ENCODE measurements at places on chromosomes 6 and 20.

- no peak for DNase-seq
Measured at GRCh38 chr20:63363013-63363957, 2.1 kb upstream of the CHRNA4 start.

GRCh38 chr6:25623879-25624278 is 28.1 kb upstream of the SCGN start:
- DNase-seq, result peak; percentile 9

- no peak for DNase-seq
Measured at GRCh38 chr6:157585274-157586087, 204.5 kb downstream of the ZDHHC14 start.

GRCh38 chr20:52847731-52848359 is 124.3 kb upstream of the TSHZ2 start:
- no peak for DNase-seq

DNA sequence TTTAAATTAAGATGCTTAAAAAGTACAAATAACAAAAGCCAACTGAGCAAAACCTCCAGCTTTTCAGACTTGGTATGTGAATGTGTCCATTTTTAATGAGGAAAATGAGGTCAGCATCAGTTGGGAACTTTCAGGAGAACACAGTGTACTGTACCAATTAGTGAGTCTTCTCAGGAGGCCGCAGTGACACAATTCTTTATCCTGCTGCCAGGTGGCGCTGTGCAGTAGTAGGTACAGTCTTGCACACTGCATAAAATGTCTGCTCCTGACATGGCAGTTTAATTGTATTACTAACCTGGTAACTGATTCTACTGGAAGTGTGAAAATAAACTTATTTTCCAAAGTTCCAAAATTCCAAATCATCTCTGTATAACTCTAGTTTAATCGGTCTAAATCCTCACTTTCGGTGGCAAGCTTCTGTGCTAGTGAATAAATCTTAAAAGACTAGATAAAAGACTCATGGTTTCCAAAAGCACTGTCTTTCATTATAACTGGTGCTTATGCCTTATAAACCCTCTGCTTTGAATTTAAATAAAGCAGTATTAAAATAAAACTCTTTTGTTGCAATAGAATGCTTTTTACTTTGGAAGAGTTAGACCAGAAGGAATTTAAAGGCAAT is 214.8 kb upstream of the MMS22L start:
- peak; percentile 83 for DNase-seq

- DNase-seq, result no peak
Measured at GRCh38 chr6:118768441-118768840, 117.0 kb upstream of the CEP85L start.

DNA sequence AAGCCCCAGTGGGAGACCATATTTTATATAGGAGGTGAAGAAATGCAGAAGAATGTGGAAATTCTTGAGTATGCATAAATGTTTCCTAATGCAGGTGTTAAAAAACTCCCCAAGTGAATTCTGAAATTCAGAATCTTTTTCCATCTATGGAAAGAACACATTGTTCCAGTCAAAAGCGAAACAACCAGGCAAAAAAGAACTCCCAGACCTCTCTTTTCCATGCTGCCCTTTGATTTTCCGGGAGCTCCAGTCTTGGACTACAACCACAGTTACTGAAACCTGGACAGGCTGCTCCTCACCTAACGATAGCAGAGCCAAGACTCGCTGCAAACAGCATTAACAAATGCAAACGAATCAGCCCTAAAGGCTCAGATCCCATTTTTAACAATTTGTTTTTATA is 108.7 kb upstream of the CNKSR3 start:
- DNase-seq, result no peak

Data from DMS53 (cell line).